GM12878 (cell line): ENCODE measurements at places on chromosomes 2 and 18.

- DNase-seq, result no peak
Measured at GRCh38 chr2:208359632-208359986, 47.0 kb upstream of the PTH2R start.

- no peak for DNase-seq
Measured at GRCh38 chr18:57434536-57435494, at the start of gene ONECUT2. ONECUT2 (plus strand) TSS chr18:57435374; CDS start chr18:57435717, 343 bp downstream.

GRCh38 chr2:74835831-74836674 is 2.1 kb downstream of the HK2 start:
- DNase-seq, result no peak

DNA sequence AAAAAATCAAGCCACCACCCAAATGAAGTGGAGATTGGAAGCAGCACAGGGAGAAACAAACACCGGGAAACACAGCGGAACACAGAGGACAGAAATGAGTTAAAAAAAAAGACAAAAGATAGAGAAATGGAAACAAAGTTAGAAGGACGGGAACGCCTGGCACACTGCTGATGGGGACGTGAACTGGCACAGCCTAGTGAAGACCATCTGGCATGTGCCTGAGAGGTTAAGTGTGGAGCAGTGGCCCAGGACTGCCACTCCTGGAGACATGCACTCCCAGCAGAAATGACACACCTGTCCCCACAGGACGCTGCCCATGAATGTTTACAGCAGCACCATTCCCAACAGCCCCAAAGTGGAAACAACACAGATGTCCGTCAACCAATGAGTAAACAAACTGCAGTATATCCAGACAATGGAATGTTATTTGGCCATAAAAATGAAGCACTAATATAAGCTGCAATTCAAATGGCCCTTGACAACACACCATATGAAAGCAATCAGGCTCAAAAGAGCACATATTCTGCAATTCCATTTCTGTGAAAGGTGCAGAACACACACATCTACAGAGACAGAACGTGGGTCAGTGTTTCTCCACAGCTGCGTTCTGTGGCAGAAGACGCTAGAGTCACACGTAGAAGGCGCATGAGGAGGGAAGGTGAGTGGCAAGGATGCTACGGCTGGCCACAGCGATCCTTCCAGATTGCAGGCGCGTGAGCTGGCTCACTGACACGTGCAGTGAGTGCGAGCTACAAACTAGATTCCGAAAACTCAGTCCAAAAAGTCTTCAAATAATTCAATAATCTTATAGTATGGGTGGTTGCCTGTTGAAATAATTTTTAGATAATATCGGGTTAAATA is 24.6 kb downstream of the THAP4 start:
- no peak for DNase-seq

DNA sequence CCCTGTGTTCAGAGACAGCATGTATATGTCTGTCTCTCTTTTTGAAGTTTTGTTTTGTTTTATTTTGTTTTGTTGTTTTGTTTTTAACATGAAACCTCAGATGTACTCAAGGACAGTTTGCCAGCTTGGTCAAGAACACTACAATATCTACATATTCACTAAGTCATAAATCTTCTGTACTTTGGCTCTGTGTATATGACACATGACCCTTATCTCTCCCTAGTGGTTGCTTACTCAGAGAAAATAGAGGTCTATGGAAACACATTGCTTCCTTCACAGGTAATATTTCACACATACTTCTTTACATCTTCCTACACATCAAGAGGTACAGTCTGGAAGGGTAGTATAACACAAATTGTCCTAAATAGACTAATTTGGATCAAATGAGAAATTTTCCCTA is 312.6 kb upstream of the VRK2 start:
- no peak for DNase-seq

GRCh38 chr18:8348051-8348720 is 261.1 kb upstream of the RAB12 start:
- no peak for DNase-seq

DNA sequence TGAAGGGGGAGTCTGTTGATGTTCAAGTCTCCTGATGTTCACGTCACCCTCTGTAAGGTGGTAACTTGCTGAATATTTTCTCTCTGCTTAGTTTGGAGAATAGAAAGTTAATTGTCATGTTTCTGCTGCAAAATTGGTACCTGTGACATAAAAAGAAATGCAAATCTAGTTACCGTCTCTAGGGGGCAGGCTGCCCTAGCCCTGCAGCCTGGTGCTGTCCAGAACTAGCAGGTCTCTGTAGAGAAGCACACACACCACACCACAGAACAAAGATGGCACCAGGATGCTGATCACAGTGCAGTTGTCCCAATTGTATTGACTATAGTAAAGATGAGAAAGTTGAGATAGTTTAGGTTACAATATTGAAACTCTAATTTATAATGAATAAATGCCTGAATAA is 47.0 kb downstream of the SLC9A4 start:
- DNase-seq, result no peak

DNA sequence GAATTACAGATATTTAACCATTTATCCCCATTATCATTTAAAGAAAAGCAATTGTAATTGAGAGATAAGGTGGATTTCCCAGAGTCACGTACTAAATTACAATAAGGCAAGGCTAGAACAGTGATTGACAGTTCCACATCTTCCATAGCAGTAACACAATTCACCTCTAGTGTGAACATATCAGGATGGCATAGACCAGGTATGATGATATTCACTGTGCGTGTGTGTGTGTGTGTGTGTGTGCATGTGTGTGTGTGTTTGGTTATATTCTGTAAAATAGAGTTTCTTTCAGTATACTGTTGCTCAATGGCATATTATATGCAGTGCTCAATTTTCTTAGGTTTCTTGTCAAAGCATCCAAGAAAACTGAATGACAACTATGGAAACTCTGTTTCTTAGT is 1.7 kb downstream of the SCN2A start:
- DNase-seq, result no peak

GRCh38 chr2:200839513-200839912 is 24.9 kb downstream of the CLK1 start:
- no peak for DNase-seq

DNA sequence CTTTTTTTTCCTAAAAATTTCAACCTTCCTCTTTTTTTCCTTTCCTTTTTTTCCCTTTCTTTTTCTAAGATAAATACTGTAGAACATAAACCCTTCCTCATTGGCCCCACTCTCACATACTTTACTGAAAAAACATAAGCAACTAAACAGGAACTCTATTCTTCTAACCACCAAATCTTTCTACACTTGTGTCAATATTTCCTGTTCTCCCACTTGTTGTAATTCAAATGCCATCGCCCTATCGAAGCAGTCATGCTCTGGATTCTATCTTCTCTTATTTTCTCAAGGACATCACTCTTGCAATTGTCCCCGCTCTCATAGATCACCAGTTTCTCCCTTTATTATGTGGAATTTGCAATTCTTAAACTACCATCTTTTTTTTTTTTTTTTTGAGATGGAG is 20.2 kb upstream of the SSB start:
- DNase-seq, result no peak

DNA sequence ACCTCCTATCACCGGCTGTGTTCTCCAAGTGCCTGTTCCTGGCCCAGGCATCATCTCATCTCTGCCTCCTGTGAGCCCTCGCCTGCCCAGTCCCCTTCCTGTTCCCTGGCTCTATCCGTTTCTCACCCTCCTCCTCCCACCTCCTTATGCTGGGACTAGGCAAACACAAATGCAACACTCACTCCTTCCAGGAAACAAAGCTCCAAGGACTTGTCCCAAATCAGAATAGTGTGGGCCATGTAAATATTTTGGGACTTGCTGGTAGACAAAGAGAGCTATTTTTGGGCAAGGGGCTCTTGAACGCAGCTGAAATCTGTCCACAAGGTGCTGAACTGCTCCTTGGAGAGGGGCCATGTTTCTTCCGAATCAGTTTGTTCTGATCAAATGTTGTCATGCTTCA is 25.3 kb downstream of the MBP start:
- DNase-seq, result no peak

- DNase-seq, result no peak
Measured at GRCh38 chr18:3061581-3062312, 48.8 kb upstream of the LPIN2 start.

DNA sequence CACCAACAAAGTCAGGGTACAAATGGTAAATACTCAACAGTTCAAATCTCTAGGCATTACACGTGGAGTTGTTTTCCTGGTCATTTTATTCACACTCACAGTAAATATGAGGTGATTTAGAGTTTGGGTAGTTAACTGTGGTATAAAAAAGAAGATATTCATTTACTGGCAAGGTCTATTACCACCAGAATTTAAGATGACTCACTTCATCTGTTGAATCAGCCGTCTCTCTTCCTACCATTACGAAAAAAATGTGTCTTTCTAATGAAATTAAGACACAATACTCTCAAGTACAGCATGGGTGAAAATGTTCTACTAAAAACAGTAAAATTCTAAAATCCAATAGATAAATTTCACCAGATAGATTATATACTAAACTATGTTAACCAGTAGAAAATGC is 21.0 kb upstream of the GPR75 start:
- DNase-seq, result no peak

DNA sequence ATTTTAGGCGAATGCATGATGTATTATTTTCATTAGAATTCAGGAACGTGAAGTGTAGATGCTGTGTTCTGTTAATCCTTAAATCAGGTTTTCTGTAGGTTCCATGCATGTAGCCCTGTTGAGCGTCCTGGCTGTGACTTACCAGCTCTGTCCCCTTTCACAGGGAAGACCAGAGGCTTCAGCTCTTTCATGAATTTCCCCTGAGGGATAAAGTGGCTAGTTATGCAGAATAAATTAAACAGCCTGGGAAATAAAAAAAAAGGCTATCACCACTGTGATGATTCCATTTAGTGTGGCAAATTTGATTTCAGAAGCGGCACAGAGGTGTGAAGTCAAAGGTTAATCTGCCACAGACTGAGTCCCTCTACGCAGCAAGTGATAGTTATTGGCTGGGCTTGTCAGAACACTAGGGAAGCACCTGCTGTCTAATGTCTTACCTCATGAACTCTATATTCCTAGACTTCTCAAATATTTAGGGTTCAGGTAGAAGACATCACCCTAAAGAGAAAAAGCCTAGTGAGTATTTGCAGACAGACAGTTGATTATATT is 61.6 kb upstream of the LINC00305 start:
- DNase-seq, result no peak

DNA sequence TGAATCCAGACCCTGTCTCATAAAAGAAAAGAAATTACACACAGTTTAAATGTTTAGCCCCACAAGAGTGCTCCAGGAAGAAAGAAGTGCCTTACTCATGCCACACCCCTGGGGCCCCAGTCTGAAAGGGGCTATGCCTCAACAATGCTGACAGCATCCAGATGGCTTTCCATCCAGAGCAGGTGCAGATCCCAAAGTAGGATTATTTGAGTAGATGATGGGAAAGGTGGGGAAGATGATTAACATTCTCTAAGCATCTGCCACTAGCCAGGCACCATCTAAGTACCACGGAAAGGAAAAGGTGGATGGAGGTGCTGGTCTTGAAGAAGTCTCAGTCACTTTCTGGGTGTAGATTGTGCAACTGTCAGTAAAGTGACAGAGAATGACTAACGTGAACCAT is 16.3 kb downstream of the DPYSL5 start:
- DNase-seq, result no peak

DNA sequence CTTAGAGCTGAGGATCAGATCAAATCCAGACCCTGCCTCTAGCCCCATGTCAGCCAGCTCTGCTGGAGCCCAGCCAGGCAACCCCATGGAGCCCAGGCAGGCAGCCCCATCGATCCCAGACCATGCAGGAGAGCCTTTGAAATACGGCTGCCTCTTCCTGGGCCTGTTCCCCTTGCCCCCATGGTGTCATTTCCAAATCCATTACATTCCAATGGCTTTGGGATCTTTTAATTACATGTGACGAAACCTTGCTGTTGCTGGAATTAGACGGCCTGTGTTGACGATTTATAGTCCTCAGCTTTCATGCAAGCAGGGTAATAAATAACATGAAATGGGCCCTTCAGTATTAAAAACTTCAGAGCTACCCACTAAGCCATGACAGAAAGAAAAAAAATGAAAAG is 75.8 kb upstream of the SLC14A2 start:
- no peak for DNase-seq

DNA sequence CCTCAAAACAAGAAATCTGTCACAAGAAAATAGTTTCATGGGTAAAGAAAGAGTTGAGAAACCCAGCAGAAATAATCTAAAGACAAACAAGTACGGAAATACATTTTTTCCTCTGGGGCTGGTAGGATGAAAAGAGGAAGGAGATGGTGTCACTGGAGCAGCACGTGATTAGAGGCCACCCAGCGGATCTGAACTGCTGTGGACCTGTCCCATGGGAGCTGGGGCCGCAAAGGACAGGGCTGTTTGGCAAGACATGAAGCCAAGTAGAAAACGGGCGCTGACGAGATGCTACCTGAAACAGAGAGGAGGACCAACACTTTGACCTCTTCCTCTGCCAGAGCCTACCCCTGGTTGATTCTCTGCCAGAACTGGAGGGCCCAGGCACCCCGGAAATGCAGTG is 295.4 kb upstream of the ATP5MC3 start:
- no peak for DNase-seq

DNA sequence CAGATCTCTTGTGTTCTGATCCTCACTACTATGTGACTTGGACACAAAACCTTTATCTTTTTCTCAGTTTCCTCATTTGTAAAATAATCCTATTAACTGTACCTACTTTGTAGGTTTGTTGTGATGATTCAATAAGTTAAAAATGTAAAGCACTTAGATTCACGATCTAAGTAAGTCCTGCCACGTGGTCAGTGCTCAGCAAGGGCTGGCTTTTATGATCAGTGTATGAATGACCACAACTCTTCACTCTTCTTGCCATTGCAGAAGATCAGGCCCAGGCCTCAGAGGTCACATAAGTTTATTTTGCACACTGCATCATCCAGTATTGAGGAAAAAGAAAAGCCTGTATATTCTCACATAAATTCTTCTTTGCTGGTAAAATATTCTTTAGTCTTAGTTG is 1192.5 kb upstream of the ACVR2A start:
- no peak for DNase-seq

DNA sequence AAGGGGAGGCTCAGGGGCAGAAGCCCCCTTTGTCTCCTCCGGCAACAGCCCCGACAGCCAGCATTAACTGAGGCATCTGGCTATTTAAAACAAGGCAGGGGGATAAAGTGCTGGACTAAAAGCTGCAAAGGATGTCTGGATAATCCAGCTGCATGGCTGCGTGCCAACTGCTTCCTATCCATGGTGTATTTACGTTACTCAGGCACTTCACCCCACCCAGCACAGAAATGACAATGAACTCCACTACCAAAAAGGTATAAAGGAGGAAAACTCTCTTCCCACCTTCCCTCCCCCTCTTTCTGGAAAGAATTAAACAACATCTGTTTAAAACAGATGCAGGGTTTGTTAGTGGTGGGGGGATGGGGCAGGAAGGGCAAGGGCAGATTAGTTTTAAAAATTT is 82.5 kb downstream of the SPRED2 start:
- no peak for DNase-seq

DNA sequence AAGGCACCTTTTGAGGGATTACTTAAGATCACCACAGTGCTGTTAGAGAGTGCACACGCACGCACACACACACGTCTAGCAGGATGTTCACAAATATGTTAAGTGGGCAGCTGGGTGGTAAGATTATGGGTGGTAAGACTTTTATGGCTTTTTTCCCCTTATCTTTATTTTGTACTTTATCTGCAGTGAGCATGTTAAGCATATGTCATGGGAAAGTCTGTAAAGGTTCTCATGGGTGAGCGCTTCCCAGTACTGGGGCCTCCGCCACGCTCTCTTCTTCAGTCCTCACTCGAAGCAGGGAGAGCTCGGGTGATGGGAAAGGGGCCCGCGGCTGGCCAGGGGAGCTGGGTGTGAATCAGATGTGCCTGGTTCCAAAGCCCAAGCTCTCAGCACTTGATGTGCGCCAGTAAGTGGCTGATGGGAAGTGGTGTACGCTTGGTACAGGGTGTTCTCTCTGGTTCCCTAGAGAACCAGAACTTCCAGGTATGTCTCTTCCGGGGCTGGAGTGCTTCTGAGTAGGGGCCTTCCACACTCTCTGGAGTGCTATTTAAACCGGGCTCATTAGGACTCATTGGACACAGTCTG is 83.9 kb upstream of the YWHAQ start:
- DNase-seq, result no peak
